Thymus (tissue), 14 donors: ENCODE measurements at places on chromosomes 2 and 18. TPM values are rescaled to one million over a fixed set of nuclear protein-coding genes. Genes with fewer than 3 reads are reported as not detected.

- no peak overlapping the region for H3K4me3 ChIP-seq
- H3K27ac ChIP-seq, result no peak overlapping the region
- no peaks in the 10 kb centered on the region for H3K4me1 ChIP-seq
- H3K27me3 ChIP-seq, result no peaks in the 10 kb centered on the region
These were observed 25.9 kb upstream of the IMPA2 start for GRCh38 chr18:11955239-11956029.

- H3K36me3 ChIP-seq, result no peaks in the 10 kb centered on the region
- no peaks in the 10 kb centered on the region for H3K27me3 ChIP-seq
- H3K4me3 ChIP-seq, result no peak overlapping the region
- no peak overlapping the region for H3K27ac ChIP-seq
- peaks cover 11% of the 10 kb centered on the region for H3K4me1 ChIP-seq
- DNase-seq, result no peak
These were observed 62.2 kb downstream of the ARMC9 start for GRCh38 chr2:231260442-231261208.

- DNase-seq, result no peak
- no peak overlapping the region for H3K4me3 ChIP-seq
- no peaks in the 10 kb centered on the region for H3K4me1 ChIP-seq
- no peaks in the 10 kb centered on the region for H3K27me3 ChIP-seq
- no peak overlapping the region for H3K27ac ChIP-seq
These were observed 311.8 kb upstream of the ST6GAL2 start for GRCh38 chr2:107197594-107198294.

GRCh38 chr2:44188696-44189095 lies 20.0 kb downstream of the PPM1B start:
- DNase-seq, result no peak
- H3K27me3 ChIP-seq, result no peaks in the 10 kb centered on the region
- H3K36me3 ChIP-seq, result peaks cover 3% of the 10 kb centered on the region

DNA sequence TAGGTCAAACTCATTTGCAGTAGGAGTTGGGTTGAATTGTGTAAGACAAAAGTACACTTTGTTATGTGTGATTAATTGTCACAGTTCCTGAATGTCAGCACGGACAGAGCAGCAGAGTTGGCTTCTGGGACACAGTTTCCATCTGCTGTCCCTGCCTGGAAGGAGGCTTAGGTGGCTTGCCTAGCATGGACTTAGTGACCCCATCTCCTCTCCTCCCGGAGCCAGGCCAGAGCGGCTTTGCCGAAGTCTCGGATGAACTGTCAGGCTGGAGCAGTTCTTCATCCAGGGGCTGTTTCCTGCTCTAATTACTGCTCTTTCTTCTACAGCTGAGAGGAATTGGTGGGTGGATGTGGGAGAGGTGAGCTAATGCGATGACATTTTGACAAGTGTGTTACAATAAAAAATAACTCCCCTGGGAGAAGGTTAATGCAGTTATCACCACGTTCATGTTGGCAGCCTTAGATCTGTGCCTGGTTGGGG lies 102.0 kb downstream of the SH3RF3 start:
- H3K4me1 ChIP-seq, result peaks cover 2% of the 10 kb centered on the region
- H3K4me3 ChIP-seq, result no peak overlapping the region
- no peaks in the 10 kb centered on the region for H3K27me3 ChIP-seq
- H3K36me3 ChIP-seq, result no peaks in the 10 kb centered on the region
- no peak overlapping the region for H3K27ac ChIP-seq

- no peak for DNase-seq
- no peaks in the 10 kb centered on the region for H3K36me3 ChIP-seq
- H3K4me1 ChIP-seq, result no peaks in the 10 kb centered on the region
- no peak overlapping the region for H3K4me3 ChIP-seq
These were observed 18.7 kb downstream of the ACSL3 start for GRCh38 chr2:222879604-222879933.

DNA sequence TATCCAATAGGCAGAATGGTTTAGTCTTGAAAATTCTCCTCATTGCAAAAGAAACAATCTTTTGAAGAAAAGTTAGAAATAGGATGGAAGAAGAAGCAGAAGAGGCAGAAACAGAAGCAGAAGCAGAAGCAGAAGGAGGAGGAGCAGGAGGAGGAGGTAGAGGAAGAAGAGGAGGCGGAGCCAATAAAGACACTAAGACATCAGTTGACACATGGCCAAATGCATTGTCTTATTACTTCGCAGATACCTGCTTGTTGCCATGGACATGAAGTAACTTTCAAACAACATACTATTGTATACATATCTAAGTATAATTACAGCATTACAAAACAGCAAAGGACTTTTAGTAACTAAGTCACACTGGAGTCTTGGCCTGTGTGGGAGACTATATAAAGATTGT lies 606.3 kb downstream of the METTL4 start:
- H3K4me3 ChIP-seq, result no peak overlapping the region
- no peaks in the 10 kb centered on the region for H3K36me3 ChIP-seq
- no peaks in the 10 kb centered on the region for H3K4me1 ChIP-seq
- no peaks in the 10 kb centered on the region for H3K27me3 ChIP-seq
- no peak overlapping the region for H3K27ac ChIP-seq

GRCh38 chr18:56469582-56469981 lies 168.8 kb downstream of the TXNL1 start:
- H3K27ac ChIP-seq, result no peak overlapping the region
- no peak overlapping the region for H3K4me3 ChIP-seq
- H3K36me3 ChIP-seq, result no peaks in the 10 kb centered on the region
- H3K4me1 ChIP-seq, result no peaks in the 10 kb centered on the region

GRCh38 chr2:235698028-235698427 lies 204.2 kb downstream of the AGAP1 start:
- no peak for DNase-seq
- H3K4me3 ChIP-seq, result no peak overlapping the region
- no peaks in the 10 kb centered on the region for H3K4me1 ChIP-seq
- H3K36me3 ChIP-seq, result no peaks in the 10 kb centered on the region

DNA sequence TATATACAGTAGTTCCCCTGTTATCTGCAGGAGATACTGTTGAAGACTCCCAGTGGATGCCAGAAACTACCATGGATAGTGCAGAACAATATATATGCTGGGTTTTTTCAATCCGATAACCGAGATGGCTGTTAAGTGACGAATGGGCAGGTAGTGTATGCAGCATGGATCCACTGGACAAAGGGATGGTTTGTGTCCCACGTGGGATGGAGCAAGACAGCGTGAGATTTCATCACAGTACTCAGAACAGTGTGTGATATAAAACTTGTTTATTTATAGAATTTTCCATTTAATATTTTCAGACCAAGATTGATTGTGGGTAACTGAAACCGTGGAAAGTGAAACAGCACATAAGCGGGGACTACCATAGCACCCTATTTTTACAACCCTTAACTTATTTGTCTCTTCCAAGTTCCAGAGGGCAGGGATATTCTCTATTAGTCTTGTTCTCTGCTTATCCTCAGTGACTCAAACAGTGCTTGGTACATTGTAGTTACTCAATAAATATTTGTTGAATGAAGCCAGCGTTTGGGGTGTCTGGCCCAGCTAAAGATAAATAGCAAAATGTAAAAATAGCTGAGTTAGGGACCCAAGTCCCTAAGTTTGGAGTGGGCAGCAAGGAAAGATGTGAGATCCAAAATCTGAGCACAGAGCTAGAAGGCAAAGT lies 50.0 kb downstream of the RHBDD1 start:
- H3K27ac ChIP-seq, result no peak overlapping the region
- H3K36me3 ChIP-seq, result peaks cover 9% of the 10 kb centered on the region
- no peak overlapping the region for H3K4me3 ChIP-seq
- no peaks in the 10 kb centered on the region for H3K4me1 ChIP-seq

- DNase-seq, result no peak
- H3K27me3 ChIP-seq, result no peaks in the 10 kb centered on the region
- H3K36me3 ChIP-seq, result no peaks in the 10 kb centered on the region
- H3K4me3 ChIP-seq, result no peak overlapping the region
- H3K4me1 ChIP-seq, result no peaks in the 10 kb centered on the region
These were observed 143.9 kb upstream of the FN1 start for GRCh38 chr2:215579809-215580208.

DNA sequence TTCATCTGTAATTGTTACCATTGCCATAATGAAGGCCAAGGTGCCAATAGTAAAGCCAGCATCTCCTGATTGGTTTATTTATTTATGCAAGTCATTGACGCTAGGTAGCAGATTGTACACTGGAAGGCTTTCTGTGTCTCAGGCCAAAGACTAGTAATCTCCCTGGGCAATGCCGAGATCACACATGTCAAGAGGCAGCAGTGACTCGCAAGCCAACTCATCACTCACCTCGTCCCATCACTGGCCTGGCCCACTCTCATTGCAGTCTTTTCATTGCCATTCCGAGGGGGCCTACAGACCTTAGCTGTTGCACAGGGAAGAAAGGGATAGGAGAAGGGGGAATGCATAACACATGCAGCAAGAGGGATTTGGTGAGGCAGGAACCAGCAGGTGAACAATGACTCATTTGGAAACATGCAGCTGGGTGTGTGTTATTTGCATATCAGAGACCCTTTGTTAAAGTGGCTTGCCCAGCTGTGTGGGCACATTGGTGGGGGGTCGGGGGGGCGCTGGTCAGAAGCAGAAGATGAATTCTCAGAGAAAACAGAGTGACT lies 448.7 kb upstream of the HNRNPA3 start:
- H3K36me3 ChIP-seq, result no peaks in the 10 kb centered on the region
- H3K4me1 ChIP-seq, result no peaks in the 10 kb centered on the region
- H3K4me3 ChIP-seq, result no peak overlapping the region
- H3K27me3 ChIP-seq, result no peaks in the 10 kb centered on the region
- no peak for DNase-seq

DNA sequence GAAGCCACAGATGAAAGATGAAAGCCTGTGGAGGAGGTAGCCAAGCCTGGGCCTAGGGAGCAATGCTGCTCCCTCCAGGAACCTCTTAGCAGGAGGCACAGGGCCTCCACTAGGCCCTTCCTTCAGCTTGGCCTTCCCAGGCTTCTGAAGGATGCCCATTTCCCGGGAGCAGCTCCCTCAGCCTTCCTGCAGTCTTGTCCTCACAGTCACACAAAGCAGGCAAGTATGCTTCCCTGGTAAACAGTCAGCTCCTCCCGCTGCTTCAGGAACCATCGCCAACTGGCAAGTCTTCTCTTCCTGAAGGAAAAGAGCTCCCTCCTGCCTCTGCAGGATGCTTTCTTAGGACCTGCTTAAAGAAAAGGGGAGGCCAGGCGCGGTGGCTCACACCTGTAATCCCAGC lies 53.2 kb downstream of the SMAD7 start:
- no peak overlapping the region for H3K27ac ChIP-seq
- no peak overlapping the region for H3K4me3 ChIP-seq
- H3K27me3 ChIP-seq, result no peaks in the 10 kb centered on the region
- no peak for DNase-seq
- H3K4me1 ChIP-seq, result no peaks in the 10 kb centered on the region
- H3K36me3 ChIP-seq, result no peaks in the 10 kb centered on the region

DNA sequence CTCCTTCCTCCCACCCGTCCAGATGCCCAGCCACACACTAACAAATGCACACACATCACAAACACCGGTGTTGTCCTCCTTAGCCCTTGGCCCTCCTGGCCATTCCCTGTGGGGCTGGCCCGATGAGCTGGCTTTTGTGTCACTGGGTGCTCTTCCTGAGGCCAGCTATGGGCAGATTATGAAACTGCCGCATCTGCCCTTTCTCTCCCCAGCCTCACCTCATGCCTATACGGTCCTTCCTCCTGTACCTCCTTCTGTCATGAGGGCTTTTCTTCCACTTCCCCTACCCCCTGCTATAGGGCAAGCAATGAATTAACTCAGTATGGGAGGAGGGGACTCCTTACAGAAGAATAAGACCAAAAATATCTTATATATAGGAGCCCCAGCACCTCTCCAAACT lies 10.3 kb upstream of the INO80C start:
- H3K4me3 ChIP-seq, result no peak overlapping the region
- no peaks in the 10 kb centered on the region for H3K4me1 ChIP-seq
- H3K27ac ChIP-seq, result no peak overlapping the region
- no peaks in the 10 kb centered on the region for H3K27me3 ChIP-seq

DNA sequence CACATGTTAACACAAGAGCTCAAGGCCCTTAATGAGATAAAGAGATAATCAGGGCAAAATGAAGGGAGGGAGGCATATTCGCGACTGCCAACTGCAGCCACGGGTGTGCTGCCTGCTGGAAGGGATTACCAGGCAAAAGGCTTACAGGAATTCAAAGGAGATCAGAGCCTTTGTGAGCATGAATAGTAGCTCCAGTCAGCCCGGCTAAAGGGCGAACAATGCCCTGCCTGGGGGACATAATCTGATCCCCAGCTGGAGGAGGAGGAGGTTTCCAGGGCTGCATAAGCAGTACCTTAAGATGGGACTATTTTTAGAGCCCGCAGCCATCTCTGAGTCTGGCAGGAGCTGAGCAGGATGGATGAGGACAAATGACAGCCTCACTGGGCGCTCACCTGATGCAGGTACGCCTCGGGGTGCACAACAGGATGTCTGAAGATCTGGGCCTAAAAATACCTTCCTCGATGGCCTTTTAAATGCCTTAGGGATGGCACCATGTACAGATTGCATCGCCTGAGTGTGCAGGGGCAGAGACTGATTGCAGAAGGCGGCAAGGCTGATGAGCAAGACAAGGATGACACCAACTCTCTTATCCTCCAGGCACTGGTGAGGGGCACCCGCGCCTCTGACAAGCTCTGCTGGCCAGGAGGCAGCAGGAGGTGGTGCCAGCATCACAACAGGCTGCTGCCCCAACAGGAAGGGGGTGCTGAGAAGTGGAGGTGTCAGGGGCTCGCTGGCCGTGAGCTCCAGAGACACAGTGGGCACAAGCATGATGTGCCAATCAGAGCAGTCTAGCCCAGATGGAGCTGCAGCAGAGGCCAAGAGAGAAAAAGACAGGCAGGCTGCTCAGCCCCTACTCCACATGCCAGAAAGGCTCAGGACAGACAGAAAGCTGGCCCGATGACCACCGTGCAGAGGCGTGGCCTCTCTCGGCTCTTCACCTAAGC lies 111.4 kb downstream of the EIPR1 start:
- H3K4me3 ChIP-seq, result no peak overlapping the region
- H3K27me3 ChIP-seq, result no peaks in the 10 kb centered on the region
- H3K36me3 ChIP-seq, result no peaks in the 10 kb centered on the region
- H3K4me1 ChIP-seq, result no peaks in the 10 kb centered on the region
- no peak for DNase-seq
- no peak overlapping the region for H3K27ac ChIP-seq

- H3K36me3 ChIP-seq, result no peaks in the 10 kb centered on the region
- H3K27ac ChIP-seq, result no peak overlapping the region
- no peaks in the 10 kb centered on the region for H3K27me3 ChIP-seq
- H3K4me3 ChIP-seq, result no peak overlapping the region
- no peak for DNase-seq
These were observed 6.4 kb downstream of the MARS2 start for GRCh38 chr2:197711578-197711977.

DNA sequence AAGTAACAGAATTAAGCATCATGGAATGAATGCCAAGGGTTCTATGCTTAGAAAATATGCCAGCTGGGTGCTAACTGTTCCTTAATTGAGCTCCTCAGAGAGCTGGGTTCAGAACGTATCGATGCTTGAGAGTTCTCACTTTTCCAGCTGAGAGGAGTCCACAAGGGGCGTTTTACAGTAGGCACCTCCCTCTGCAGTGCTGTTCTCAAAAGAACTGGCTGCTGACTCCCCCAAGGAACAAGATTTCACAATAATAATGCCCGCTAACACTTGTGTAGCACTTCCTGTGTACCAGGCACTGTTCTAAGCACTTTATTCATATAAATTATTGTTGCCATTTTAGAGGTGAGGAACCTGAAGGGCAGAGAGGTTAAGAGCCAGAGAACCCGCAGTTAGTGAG lies 18.1 kb upstream of the TMEM237 start:
- H3K4me3 ChIP-seq, result no peak overlapping the region
- DNase-seq, result no peak
- H3K27ac ChIP-seq, result no peak overlapping the region
- H3K36me3 ChIP-seq, result no peaks in the 10 kb centered on the region
- no peaks in the 10 kb centered on the region for H3K4me1 ChIP-seq

GRCh38 chr18:78296166-78296565 lies 683.5 kb upstream of the SALL3 start:
- H3K36me3 ChIP-seq, result no peaks in the 10 kb centered on the region
- no peak overlapping the region for H3K27ac ChIP-seq
- H3K4me3 ChIP-seq, result no peak overlapping the region
- DNase-seq, result no peak

DNER gene
- polyA plus RNA-seq, result 0.59 TPM

GKN2 gene
- polyA plus RNA-seq, result 0.75 TPM

DNAH6 gene
- 0.57 TPM for polyA plus RNA-seq

ASPRV1 gene
- polyA plus RNA-seq, result 7.1 TPM
